ENCODE measurements at places on chromosomes 1 and 21.

DNA sequence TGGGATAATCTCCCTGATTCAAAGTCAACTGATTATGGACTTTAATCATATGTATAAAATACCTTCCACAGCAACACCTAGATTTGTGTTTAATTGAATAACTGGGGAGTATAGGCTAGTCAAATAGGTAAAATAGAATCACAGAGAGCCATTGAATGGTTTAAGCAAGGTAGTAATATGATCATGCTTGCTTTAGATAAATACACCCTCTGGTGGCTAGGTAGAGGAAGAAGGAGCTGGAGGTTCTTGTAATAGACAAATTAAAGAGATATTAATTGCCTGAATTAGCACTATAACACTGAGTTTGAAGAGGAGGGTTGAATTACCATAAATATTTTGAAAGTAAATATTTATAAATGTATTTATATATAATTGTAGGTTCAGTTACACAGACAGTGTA is 40.3 kb downstream of the DIRAS3 start:
- DNase-seq = no peak

- no peak for DNase-seq
These were observed 14.6 kb downstream of the NCMAP start for GRCh38 chr1:24570265-24571125.

- DNase-seq = no peak
These were observed 40.1 kb upstream of the ERG start for GRCh38 chr21:38538353-38538752.

DNA sequence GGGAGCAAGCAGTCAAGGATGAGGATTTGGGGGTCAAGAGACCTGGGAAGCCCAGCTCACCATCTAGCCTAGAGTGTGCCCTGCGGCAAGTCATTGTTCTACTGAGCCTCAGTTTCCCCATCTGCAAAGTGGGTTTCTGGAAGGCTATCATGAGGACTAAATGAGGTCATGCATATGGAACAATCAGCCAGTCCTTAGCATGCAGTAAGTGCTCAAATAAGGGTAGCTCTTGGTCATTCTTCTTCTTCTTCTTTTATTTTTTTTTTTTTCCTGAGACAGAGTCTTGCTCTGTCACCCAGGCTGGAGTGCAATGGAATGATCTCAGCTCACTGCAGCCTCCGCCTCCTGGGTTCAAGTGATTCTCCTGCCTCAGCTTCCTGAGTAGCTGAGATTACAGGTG is 99.9 kb upstream of the RUNX3 start:
- no peak for DNase-seq

- peak; percentile 29 for DNase-seq
These were observed 90.7 kb upstream of the VAMP3 start for GRCh38 chr1:7680207-7680954.

- no peak for DNase-seq
These were observed 7.1 kb downstream of the RHBG start for GRCh38 chr1:156376146-156376545.

DNA sequence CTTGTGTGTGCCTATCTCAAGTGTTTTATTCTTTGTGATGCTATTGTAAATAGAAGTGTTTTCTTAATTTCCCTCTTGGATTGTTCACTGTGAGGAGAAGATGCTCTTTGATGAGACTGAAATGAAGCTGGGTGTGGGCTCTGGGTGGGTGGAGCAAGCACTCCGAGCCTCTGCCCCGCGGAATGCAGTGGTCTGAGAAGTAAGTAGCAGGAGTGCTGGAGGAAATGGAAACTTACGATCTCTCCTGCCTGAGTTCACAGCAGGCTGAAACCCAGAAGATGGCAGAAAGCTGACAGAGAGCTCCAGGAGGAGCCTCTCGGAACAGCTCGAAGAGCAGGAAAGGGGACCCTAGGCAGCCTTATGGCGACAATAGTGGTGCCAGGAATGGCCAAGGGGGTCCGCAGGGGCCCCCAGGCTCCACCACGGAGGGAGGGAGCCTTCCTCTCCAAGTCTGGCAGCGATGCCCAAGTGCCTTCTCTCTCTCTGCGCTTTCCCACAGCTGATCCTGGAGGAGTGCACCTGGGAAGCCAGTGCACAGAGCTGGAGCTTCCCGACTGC is 126.8 kb upstream of the COL6A1 start:
- DNase-seq = no peak

GRCh38 chr1:154833841-154834240 is 36.2 kb downstream of the KCNN3 start:
- no peak for DNase-seq

Data from activated CD4-positive, alpha-beta T cell treated with anti-CD3 and anti-CD28 coated beads, Interleukin-2, amount 50 U/mL, for 4 hours (primary cell).